Right ventricle myocardium superior (tissue), 1 donor: ENCODE measurements at places on chromosomes 13 and 19.
A peak's percentile ranks its signal among the peaks of the same experiment; 100 is the strongest.

DNA sequence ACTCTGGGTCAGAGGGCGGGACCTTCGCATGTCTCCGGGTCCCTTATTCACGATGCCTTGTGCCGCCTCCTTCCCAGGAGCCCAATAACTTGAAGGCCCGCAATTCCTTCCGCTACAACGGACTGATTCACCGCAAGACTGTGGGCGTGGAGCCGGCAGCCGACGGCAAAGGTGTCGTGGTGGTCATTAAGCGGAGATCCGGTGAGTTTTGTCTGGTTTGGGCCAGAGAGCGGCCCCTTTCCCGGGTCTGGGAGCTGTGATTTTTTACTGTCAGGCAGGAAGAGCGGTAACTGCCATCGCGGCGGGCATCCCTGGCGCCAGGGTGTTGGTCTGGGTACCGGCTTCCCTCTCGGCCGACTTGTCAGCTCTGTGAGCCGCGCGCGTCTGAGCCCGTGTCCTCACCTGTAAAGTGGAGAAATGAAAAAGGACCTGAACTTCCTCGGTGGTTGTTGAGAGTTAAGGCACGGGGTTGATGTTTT, 800 bp downstream of the RPL28 start:
- DNase-seq = no peak

GRCh38 chr19:5092481-5092843, 123.5 kb downstream of the KDM4B start:
- DNase-seq = no peak

- DNase-seq = peak; percentile 86
Measured at GRCh38 chr19:35268536-35269437, at the start of gene USF2. Gene USF2, plus strand, starts transcription at chr19:35268962. Its CDS starts 140 bp downstream, at chr19:35269102.

GRCh38 chr13:39095500-39095899, 57.2 kb downstream of the NHLRC3 start:
- DNase-seq = no peak

- no peak for DNase-seq
Measured at GRCh38 chr13:101978552-101979315, 423.1 kb downstream of the FGF14 start.

- no peak for DNase-seq
Measured at GRCh38 chr13:34900288-34900739, 41.8 kb upstream of the NBEA start.

DNA sequence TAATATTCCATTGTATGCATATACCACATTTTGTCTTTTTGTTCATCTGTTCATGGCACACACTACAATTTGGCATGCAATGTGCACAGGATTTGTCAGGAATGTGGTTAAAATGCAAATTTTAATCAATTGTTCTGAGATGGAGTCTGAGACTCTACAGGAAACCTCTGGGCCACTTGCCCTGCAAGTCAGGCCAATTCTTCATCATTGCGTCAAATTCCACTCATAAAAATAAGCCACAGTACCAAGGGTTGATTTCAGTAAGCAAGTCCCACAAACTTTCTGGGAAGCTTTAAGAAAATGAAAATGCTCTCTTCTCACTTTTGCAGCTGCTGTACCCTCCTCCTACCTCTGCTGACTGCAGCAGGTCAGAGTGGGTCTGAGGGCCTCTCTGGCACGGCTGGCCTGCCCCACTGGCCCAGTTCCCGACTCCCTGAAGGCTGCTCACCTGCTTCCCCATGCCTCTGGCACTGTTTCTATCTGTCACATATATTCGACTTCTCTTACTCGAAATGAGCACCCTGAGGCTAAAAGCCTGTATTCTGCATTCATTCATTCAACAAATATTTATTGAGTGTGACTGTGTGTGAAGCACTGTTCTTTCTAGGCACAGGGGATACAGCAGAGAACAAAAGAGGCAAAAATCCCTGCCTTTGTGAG, 83.8 kb upstream of the WASF3 start:
- no peak for DNase-seq

DNA sequence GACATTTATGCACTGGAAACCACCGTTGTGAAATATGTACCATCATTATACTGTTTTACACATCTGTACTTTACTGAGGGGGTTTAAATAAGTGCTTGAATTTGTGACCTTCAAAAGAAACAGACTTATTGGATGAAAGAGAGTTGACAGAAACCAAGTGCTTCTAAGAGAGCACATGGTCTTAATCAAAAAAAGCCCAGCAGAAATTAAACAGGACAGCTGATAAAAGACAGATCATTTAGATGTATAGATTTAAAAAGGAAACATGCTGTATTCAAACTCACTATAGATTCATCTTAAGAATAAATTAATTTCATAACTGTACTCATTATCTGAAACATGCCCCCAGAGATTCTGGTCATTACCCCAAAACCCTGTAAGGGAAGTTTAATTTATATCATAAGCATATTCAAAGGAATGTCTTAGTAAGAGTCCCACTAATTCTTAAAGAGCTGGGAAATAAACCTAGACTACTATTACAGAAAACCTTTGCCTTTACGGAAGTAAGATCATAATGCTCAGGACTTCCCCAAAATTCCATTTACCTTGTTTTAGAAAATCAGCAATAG, 421.8 kb downstream of the DCT start:
- DNase-seq = no peak

DNA sequence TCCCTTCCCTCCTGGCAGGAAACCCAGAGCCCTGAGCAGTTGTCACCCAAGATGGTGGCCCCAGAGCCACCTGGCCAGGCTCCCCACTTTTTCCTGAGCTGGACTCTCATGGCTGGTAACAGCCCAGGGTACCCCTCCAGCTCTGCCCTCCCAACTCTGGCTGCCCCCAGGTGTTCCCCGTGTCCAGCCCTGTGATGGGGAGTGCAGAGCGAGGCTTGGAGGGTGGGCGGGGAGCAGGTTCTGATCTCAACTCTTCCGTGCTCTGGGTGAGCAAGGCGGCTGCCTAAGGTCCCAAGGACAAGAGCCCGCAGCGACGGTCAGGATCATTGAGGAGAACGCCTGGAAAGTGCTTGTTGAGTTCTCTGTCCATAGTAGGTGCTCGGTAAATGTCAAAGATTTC, 54.7 kb upstream of the GAS6 start:
- DNase-seq = no peak

DNA sequence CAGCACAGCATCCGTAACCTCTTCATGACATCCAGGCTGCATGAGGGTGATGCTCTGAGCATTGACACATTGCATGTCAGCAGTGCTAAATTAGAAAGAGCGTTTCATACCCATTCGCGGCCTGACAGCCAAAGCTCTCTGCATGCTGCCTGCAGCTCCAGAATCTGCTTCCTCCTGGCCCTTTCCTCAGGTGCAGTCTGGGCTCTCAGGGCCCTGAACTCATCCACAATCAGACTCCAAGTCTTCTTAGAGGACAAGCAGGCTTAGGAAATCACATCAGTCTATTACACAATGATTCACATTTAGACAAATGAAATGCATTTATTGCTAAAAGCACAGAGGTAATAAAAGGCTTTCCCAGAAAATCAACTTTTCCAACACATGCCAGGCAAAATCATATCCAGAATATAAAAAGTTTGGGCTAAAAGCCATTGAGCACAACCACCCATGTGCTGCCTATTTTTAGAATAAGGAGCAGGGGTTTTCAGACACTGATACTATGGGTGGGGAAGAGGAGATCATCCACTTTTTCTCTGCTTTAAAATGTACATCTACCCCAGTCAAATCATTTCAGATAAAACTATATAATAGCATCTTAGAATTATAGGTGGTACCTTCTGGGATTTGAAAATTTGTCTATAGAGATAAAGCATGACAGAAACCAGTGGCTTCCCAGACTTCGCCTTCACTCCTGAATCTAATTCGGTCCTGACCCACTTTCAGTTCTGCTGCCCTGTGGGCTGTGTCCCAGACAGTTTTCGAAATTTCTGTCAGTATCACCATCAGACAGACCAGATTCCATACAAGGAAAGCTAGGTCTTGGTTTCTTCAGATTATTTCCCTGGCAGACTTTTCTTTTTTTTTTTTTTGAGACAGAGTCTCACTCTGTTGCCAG, 109.3 kb downstream of the COL4A2 start:
- DNase-seq = no peak

GRCh38 chr13:48370815-48371214, 42.1 kb downstream of the LPAR6 start:
- DNase-seq = no peak

GRCh38 chr13:31209172-31209840, 9.5 kb downstream of the B3GLCT start:
- DNase-seq = peak; percentile 73

DNA sequence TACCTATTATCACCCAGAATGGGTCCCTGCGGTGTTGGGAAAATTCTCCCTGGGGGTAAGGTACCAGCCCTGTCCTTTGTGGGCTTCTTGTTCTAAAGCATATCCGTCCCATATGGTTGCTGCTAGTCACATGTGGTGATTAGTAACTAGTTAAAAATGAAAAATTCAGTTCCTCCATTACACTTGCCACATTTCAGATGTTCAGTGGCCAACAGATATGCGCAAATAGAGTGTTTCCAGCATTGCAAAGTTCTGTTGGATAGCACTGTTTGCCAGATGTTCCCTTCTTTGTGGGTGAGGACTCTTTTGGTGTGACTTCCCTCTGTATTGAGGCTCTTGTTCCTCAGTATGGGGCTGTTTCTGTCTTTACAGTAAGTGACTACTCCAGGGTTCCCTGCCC, 3.8 kb downstream of the CNOT3 start:
- DNase-seq = no peak

DNA sequence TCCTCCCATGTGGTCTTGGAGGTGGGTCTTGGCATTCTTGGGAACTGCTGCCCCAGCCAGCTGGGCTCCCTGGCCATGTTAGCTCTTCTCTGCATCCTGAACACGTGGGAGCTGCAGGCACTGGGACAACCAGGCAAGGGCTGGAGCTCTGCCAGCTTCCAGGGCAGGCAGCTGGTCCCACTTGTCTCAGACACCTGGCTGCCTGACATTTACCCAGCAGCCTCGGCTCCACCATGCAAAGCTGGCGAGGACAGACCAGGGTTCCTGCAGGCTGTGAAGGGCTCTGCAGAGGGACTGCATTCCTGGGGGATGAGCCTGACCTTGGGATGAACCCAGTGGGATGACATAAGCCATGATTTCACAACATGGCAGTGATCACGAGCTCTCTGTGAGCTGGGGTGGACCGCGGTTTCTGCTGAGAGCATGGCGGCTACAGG, 99.0 kb upstream of the TSHZ3 start:
- peak; percentile 86 for DNase-seq

- DNase-seq = no peak
Measured at GRCh38 chr13:34578471-34578870, 363.6 kb upstream of the NBEA start.

DNA sequence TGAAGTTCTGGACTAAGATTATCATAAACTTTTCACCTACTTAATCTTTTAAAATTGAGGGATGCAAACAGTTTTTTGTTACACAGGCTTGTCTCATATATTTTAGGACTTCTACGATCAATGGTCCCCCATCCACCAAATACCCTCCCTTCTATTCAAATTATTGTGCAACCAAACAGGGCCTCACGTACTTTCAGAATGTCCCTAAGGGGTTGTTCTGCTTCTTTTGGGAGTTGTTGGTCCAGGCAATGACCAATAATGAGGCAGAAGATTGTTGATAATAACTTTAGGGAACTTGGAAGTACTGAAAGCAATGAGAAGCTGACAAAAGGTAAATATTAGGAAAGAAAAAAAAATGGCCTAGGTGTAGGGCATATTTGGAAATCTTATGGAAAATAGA, 2.9 kb downstream of the DNAJC15 start:
- no peak for DNase-seq

DNA sequence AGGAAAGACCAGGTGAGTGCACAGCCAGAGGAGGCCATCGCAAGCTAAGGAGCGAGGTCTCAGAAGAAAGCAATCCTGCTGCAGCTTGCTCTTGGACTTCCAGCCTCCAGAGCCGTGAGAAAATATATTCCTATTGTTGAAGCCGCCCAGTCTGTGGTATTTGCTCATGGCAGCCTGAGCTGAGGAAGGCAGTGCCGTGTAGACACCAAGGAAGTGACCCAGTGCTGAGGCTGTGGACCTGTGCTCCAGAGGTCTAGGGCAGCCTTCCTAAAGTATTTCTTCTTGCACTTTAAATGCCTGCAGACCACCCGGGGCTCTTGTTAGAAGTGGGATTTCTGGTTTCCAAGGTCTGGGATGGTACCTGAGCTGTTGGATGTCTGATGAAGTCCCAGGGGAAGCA, 158.5 kb upstream of the KL start:
- no peak for DNase-seq

GRCh38 chr19:9008667-9009066, 1.5 kb downstream of the MUC16 start:
- DNase-seq = no peak

- no peak for DNase-seq
Measured at GRCh38 chr13:46388846-46389245, 1.8 kb upstream of the RUBCNL start.

- DNase-seq = no peak
Measured at GRCh38 chr13:30499338-30499737, 33.6 kb upstream of the HMGB1 start.

- peak; percentile 41 for DNase-seq
Measured at GRCh38 chr19:36150586-36150985, 1.7 kb downstream of the COX7A1 start.

DNA sequence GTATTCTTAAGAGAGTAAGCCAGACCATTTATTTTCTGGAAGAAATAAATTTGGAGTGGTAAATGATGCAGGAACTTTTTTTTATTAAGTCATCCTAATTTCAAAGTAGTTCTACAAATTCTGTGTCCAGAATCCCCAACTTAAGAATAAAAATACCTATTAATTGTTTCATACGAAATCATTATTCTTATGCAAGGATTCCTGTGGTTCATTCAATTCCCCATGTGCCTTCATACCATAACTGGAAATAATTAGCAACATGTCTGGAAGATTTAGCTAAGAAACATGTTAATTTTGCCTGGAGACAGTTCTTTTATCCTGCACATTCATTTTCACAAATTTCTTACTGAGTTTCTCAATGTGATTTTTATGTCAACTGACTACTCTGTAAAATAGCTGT, 408.6 kb downstream of the PCDH9 start:
- no peak for DNase-seq

GRCh38 chr13:43260999-43261398, 237.6 kb downstream of the DNAJC15 start:
- no peak for DNase-seq

- DNase-seq = no peak
Measured at GRCh38 chr19:14603990-14604387, 21.1 kb downstream of the CLEC17A start.

GRCh38 chr13:96999091-96999490, 4.8 kb upstream of the OXGR1 start:
- no peak for DNase-seq
